GOT3 (cell line): ENCODE measurements at places on chromosomes 7 and 10.

DNA sequence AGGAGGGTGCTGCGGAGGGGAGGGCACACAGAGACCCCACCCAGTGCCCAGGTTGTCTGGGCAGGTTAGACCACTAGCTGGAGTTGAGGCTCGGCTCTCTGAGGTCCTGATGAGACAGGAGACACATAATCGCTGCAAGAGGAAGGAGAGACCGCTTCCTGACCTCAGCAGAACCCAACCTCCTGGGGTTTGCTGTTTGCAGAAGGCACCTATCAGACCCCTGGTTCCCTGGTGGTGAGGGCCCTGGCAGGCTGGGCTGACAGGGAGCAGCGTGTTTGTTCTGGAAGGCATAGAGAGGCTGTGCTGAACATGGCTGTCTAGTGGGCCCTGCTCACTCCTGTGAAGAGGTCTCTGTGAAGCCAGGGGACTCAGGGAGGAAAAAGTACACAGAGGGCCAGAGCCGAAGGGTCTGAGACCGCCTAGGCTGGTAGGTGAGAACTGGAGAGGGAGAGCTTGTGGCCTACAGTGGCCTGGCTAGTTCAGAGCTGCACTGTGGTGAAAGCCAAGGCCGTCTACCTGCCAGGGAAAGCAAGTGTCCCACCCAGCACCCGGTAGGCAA lies 39.4 kb upstream of the NPFFR1 start:
- no peak for DNase-seq

- no peak for DNase-seq
These were observed 1.4 kb upstream of the TSPAN15 start for GRCh38 chr10:69449841-69450240.

DNA sequence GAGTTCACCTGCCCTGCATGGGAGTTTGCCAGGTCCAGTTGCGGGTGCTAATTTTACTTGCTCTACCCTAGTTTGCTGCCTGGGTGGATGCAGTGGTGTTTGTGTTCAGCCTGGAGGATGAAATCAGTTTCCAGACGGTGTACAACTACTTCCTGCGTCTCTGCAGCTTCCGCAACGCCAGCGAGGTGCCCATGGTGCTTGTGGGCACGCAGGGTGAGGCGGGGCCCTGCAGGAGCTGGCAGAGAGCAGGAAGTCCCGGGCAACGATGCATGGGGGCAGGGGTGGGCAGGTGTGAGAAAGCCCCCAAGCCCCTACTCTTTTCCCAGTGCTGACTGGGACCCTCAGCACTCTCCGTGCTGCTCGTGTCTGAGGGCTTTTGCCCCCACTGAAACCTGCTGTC lies 31.3 kb downstream of the AGAP3 start:
- DNase-seq = no peak

GRCh38 chr7:43779045-43779812 lies 20.7 kb downstream of the BLVRA start:
- DNase-seq = no peak

DNA sequence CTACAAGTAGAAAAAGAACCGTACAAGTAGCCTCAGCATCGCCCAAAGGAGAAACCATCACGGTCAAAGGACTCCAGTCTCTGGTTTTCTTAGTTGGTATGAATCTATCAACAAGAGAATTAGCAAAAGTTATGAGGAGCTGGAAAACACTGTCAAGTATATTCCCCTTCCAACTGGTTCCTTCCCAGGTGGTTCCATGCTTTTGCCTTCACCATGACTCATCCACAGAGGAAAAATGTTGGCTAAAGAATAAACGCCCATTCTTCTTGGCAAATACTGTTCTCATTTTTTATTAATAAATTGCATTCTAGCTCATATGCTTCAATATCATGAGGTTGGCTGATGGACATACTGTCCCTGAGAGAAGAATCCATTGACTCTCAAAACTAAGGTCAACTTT lies 6.4 kb downstream of the ELMO1 start:
- DNase-seq = no peak

GRCh38 chr7:73977619-73978618 lies 50.1 kb upstream of the ELN start:
- DNase-seq = no peak

DNA sequence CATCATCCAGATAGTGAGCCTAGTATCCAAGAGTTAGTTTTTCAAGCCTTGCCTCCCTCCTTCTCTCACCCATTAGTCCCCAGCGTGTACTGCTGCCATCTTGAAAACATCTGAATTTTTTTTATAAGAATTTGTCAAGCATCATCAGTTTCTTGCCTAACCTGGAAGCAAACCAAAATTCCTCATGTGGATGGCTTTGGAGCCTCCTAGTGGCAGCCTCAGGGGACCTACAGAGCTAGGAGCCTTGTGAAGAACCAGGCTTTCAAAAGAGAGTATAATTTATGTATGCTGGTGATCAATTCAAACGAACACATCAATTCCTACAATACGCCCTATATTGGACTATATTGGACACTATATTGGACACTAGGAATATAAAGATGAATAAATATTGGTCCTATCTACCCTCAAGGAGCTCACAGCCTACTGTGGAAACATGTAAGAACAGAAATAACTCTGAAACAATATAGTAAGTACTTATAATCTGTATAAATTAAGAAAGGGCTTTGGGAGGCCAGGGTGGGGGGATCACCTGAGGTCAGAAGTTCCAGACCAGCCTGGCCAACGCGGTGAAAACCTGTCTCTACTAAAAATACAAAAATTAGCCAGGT lies 63.4 kb downstream of the HPSE2 start:
- no peak for DNase-seq

GRCh38 chr7:6276911-6277408 lies 4.5 kb upstream of the CYTH3 start:
- no peak for DNase-seq

DNA sequence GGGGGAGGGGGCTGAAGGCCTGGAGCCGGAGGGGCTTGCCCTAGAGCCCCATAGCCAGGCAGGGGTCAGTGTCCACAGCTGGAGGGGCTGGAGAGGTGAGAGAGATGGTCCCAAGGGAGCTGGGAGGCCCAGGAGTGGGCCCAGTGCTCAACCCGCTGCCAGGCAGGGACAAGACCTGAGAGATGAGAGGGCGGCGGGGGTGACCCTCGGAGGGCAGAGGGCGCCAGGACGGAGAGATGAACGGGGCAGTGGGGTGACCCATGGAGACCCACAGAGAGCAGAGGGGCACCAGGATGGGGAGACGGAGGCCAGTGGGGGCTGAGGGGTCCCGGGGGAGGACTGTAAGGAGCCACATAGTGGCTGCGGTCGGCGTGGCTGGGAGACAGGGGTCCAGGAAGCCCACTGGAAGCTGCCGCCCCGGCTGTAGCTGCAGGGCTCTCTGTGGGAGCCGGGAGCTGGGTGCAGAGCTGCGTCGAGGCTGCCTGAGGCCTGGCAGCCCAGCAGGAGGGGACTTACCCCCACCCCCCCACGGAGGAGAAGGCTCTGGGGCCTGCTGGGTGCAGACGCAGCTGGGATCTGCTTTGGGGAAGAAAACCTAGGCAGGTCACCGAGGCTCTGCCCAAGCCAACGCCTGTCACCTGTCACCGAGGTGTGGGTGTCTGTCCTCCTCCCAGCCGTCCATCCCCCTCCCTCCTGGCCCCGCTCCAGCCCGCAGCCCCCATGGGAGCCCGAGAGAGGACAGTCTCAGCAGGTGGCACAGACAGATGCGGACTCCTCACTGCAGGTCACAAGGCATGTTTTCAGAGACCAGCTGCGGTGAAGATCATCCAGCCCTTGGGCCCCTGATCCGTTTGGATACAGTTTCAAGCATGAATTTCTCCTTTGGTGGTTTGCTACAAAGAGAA lies 25.1 kb downstream of the PWWP2B start:
- DNase-seq = no peak

DNA sequence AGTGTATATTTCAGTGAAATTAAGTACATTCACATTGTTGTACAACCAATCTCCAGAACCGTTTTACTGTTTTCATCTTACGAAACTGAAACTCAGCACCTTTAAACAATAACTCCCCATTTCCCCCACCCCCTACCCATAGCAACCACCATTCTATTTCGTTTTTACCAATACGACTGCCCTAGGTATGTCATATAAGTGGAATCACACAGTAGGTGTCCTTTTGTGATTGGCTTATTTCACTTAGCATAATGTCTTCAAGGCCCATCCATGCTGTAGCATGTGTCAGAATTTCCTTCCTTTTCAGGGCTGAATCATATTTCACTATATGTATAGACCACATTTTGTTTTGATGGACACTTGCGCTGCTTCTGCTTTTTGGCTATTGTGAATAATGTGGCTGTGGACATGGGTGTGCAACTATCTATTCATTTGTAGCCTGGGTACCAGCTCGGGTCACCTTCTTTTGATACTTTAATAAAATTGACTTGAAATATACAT lies 34.3 kb upstream of the DLG5 start:
- DNase-seq = no peak

DNA sequence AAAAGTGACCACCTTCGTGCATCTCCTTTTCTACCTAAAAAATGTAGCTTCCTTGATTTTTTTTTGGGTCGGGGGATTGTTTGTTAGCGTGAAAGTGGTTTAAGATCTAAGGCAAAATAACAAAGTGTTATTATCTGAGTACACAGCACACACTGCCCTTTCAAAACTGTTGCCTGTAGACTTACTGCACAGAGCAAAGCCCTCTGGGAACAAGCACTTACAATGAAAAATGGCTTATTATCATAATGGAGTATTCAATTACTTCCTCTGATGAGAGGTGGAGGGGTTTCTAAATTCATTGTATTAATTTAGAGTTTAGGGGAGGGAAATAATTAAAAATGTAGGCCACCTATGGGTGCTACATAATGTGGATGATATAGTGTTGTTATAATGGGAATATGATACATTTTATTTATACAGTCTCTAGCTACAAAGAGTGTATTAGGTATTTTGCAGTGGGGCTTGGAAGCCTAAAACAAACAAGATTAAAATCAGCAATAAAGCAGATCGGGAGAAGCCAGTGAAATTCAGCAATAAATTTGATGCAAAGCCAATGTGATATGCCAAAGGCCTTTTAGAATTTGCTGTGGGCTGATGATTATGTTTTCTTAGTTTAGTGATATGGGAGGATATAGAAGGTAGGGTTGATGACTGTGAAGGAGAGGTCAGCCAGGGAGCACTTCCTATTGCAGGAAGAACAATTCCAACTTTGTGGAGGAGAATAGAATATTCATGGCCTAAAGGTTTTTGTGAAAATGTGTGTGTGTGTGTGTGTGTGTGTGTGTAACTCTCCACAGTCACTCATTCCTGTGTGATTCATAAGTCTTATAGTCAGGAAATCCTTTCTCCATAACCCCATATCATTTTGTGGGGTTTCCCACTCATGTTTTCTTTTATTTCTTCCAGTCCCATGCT lies 17.7 kb upstream of the EXOC4 start:
- DNase-seq = no peak

- no peak for DNase-seq
These were observed 123.0 kb downstream of the CDK14 start for GRCh38 chr7:90719155-90719554.

DNA sequence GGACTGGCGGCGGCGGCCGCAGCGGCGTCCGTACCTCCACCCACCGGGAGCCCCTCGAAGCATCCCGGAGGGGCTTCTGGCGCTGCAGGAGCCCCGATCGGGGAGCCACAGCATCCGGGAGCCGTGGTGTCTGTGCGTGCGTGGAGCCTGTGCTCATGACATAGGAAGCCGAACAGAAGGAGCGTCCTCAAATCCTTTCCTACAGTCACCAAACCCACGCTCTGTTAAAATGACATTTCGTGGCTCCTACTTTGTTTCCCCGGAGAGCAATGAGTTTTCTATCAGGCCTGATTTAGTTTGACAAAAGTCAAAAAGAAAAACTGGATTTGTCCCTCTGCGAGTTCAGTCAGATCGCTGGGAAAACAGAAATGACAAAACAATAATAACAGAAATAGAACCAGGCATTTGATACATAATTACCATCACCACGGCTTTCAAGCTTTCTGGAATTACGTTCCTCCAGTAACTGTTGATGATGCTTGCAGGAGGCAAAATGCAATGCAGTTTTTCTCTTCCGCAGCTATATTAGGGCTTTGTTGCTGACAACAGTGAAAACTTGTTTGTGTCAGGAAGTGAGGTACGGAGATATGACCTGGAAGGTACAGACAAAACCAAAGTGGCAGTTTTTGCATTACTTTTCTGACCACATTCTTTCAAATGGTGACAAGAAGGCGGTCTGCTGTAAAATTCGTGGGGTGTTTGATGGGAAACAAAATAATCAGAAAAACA lies 219.3 kb upstream of the MKLN1 start:
- no peak for DNase-seq
